Stimulated activated naive CD8-positive, alpha-beta T cell treated with anti-CD3 and anti-CD28 coated beads, Interleukin-15, amount 100 ng/mL, for 72 hours (primary cell): ENCODE measurements at places on chromosomes 5 and 9.

DNA sequence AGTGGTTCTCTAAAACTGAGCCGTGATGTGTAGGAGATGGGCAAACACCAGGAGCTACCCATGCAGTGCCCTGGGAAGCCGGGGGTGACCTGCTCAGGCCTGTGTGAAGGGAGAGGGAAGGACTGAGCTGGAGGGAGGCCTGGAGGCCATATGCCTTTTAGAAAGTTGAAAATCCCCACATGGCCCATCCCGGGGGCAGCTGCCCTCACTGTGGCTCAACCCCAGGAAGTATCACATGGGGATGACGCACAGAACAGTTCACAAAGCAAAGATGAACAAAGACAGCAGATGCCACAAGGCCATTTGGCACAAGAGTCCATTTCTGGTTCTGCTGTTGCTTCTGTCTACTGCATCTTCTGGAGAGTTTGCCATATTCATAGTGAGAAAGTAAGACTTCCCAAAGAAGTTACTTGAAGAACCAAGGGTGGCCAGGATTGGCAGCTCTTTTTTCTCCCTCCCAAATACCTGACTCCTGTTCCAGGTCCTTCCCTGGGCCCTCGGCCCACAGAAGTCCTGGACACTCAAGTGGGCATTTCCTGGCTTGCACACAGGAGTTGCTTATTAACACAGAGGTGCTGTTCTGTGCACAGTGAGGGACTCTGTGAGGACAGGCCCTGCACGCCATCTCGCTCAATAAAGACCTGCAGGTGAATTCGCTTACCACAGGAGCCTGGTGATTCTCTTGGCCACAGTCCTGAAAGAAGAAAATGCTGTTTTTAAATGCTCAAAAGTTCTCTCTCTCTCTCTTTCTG, 25.1 kb downstream of the ACSL6 start:
- no peak for DNase-seq

GRCh38 chr5:71924325-71924724, 182.9 kb upstream of the MAP1B start:
- no peak for DNase-seq

DNA sequence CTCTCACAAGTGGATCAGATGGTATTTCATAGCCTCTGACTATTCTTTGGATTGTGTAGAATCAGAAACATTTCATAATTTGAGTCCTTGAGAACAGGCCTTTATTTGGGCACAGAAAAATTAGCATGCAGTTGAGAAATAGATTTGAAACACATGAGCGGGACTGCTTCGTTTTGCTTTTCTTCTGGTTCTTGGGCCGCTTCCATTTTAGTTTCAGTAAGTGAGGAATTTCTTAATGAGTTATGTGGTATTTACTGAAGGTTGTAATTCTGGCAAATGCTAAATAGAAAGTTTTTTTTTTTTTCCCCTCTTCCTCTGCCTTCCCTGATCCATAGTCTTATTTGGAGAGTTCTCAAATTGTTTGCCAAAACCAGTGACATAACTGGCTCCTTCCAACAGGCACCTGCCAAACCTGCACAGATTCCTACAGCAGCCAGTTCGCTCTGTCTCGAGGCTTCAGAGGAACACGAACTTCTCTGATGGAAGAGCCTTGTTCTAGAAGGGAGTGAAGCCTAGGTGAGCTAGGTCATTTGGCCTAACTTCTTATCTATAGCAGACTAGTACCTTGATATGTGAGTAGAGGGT, 71.2 kb upstream of the SLC28A3 start:
- no peak for DNase-seq

DNA sequence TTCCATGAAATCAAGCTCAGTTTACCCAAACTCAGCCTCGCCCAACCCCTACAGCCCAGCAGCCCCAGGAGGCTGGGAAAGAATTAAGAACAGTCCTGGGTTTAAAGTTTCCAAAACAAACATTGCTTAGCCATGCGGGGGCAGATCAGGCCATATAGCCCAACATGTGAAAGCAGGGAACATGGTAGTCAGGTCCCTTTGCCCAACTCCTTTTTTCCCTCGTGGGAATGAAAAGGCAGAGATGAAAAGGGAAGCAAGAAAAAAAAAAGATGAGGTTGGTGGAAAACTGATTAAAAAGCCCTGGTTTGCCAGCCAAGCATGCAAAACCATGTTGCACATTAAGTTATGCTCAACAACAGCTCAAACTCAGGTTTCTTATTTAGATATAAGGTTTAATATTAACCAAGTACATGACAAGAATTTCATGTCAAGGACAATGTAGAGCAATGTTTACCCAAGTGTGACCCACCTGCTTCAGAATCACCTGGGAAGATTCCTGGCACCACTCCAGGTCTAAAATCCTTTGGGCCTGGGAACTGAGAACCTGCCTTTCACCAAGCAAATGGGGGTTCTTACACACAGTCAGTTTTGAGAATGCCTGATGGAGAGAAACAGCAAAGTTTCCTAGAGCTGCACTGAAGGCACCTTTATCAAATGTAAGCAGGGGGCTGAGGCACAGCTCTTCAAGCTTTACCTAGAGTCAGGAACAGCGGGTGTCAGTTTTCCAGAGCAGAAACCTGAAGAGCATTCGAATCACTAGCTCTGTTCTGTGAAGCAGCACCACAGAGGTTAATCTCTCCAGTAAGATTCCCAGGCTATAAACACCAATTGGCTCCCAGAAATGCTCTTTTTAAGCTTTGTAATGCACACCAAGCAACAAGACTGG, 1.7 kb downstream of the FREM1 start:
- DNase-seq = no peak

DNA sequence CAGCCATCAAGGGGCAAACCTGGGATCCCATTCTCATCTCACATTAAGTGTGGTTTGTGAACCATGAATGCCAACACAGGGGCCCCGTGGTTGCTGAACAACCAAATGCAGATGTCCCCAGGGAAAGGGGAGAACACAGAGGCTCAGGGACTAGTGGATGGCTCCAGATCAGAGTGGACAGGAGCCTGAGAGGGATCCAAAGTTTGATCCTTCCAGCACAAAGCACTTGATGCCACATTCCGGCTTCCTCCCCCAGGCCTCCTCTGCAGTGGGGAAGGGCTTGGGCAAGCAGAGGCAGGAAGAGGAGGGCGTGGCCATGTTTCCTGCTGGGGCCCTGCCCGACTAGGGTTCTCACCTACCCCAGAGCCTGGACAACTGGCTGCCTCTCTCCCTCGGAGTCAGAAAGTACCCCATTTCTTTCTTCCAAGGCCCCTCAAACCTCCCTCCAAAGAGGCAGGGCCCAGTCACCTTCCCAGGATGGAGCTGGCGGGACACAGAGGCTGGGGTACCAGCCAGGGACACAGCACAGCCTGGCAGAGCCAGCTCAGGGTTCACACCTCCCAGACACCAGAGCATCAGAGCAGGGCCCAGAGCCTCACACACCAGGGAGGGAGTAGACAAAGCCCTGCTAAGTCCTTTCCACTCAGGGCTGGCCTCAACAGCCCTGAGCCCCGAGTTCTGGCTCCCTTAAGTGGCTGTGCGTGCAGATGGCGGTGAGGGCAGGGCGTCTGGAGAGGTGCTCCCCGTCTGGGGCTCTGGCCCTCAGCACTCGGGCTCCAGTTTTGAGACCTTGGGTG, 4.3 kb upstream of the RNF44 start:
- DNase-seq = peak; percentile 68

DNA sequence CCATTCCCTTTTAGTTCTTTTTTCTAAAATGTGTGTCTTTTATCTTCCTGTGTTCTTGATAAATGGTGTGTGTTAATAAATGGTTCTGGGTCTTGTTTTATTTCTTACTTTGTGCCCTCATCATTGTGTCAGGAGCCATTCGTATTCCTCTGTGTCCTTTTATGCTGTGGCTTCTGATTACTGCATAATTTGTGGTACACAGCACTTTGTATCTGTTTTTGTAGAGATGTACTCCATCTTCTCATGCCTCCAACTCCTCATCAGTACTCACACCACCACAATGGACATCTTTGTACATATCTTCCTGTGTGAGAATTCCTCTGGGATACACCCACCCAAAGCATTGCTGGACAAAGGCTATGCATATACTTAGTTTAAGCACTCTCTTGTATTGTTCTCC, 247.4 kb downstream of the ARHGAP26 start:
- DNase-seq = no peak

DNA sequence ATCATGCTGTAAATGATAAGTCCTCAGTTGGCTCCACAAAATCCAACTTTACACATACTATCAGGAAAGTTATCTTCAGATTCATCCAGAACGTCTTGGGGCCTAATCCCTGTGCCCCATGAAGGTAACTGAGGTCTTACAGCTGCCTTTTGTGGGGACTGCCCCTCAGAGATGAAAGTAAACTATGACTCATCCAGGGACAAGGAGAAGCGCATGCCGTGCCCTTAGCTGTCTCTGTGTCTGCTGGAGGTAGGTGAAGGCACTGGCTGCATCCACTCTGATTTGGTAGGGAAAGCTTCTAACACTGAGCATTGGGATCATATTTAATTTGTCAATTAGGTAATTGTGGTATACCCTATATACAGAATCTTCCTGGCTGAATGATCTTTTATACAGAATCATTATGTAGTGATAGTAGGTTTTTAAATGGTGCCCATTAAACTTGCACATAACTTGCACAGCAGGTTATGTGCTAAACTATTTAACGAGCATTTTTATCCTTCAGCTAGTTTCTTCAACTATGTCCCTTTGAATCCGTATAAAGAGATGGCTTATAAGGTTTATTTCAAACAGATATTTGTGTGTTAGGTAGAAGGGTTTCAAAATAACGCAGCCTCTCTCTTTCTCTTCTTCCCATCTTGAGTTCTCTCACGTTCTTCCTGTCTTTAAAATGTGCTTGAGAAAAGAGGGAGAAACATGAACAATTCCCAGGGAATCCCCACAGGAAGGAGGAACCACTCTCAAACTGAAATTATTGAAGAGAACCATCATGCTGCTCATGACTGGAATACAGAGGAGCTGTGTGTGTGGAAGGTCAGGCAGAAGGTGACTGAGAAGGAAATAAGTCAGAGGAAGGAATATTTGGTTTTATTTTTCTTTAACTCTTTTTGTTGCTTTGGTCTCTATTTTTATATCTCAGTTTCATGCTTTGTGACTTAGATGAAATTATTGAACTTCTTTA, 250.9 kb downstream of the CD180 start:
- peak; percentile 47 for DNase-seq

GRCh38 chr9:135130207-135130976, 42.9 kb downstream of the OLFM1 start:
- DNase-seq = peak; percentile 14

- no peak for DNase-seq
These were observed 7.9 kb upstream of the RFESD start for GRCh38 chr5:95638632-95639031.

- DNase-seq = peak; percentile 48
These were observed at the start of gene MYO10 for GRCh38 chr5:16936150-16936988. MYO10 (minus strand) TSS chr5:16936288; CDS start chr5:16935808, 480 bp downstream.

DNA sequence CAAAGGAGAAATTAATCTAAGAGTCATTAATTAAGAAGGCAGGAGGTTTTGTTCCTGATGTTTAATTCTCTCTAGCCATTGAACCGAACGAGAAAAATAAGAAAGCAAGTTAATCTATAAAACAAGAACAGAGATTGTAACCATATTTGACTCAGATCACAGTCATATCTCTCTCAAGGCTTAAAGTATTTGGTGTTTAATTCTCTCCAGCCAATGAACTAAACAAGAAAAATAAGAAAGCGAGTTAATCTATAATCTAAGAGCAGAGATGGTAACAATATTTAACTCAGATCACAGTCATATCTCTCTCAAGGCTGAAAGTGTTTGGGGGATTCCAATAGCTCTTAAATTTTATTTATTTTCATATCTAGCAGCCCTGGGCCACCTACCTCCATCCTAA, 74.4 kb upstream of the SHISAL2B start:
- DNase-seq = no peak

DNA sequence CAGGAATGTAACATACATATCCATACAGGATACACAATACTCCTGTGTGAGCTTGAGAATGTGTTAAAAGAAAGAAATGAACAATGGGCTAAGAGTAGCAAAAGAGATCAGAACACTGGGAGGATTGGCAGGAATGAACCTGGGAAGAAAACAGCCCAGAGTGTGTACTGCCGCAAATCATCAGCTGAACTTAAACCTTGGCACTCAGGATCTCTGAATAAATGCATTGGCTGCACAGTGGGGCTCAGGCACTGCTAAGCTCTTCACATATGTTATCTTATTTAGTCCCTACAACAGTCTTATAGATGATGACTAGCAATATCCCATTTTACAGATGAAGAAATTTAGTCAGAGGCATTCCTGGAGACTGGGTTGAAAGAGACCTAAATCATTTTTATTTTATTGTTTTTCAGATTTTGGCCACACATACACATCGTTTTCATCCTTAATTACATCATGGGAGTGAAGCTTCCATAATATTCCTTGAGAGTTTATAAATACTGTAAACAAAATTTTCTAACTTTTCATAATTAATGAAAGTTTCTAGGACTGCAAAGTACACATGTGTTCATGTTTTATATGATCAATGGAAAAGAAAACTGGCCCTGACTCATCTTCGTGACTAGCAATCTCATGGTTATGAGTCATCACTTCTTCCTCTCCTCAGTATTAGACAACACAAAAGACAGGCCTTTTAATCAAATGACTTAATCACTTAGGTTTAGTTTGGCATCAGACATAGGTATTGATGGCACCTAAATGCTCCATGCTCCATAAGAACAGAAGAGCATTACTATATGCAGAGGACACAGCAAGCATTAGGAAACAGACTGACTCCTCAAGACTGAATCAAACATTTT, 59.2 kb downstream of the CDH18 start:
- no peak for DNase-seq

DNA sequence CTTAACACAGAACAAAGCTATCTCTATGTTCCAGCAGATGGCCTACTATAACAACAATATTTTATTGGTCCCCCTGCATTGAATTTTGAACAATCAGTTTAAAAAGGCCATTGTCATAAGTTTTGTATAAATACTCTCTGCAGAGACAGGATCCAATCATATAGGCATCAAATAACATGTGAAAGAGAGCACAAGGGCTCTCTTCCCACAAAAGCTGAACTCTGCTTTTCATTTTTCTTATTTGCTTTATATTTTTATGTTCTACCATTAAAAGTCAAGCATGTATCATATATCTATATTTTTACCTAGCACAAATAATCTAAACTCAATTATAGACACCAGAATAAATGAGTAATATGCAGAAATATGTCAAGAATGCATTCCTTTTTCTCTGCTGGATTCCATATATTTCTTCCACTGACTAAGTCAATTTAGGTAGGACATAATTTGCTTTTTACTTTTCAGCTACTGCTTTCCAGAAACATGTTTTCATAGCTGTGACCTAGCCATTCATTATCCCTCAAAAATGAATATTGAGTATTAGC, 143.6 kb downstream of the CDH9 start:
- no peak for DNase-seq
